ENCODE measurements at places on chromosomes 7 and 10. TPM values are rescaled to one million over a fixed set of nuclear protein-coding genes. Genes with fewer than 3 reads are reported as not detected.

DNA sequence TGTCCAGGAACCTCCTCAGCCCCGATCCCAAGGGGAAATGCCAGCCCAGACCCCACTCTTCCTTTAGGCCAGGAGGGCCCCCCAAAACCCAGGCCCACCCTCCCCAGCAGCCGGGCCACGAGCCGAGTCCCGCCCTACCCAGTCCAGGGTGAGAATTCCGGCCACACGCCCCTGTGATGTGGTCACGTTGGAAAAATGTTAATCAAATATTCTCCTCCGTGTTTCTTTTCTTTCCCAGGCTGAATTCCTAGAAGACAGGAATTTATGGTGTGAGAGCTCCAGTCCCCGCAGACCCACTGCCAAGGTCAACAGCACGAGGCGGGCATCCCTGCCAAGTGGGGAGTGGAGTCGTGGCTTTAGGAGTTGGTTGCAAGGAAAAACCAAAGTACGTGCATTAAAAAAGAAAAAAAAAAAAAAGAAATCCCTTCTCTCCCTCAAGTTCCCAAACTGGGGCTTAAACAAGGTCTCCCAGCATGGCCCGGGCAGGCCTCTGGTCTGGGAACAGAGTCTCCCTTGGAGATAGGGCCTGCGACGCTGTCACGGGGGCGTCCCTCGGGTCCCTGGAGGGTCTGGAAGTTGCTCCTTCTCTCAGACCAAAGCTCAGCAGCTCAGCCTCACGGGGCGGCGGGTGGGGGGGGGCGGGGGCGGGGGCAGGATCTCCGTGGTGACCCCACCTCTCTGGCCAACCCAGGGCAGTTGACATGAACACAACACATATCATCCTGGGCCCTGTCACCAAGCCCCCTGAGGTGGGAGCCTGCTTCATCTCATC is 28.1 kb upstream of the ELN start:
- H3K27ac ChIP-seq = peak overlapping the region; percentile 62
- H3K4me3 ChIP-seq = no peak overlapping the region
- H3K4me1 ChIP-seq = peaks cover 21% of the 10 kb centered on the region
- no peak for DNase-seq
- H3K36me3 ChIP-seq = no peaks in the 10 kb centered on the region

GRCh38 chr7:50397971-50398324 is 52.2 kb downstream of the FIGNL1 start:
- H3K27ac ChIP-seq = no peak overlapping the region
- H3K27me3 ChIP-seq = peaks cover 22% of the 10 kb centered on the region
- no peak for DNase-seq

- peak overlapping the region; percentile 62 for H3K27ac ChIP-seq
- no peak for DNase-seq
- peaks cover 13% of the 10 kb centered on the region for H3K27me3 ChIP-seq
- peaks cover 64% of the 10 kb centered on the region for H3K4me1 ChIP-seq
- H3K4me3 ChIP-seq = peak overlapping the region; percentile 29
Observed at GRCh38 chr7:151010307-151011096, 13.8 kb downstream of the ATG9B start.

- H3K4me3 ChIP-seq = peak overlapping the region; percentile 17
- no peaks in the 10 kb centered on the region for H3K36me3 ChIP-seq
Observed at GRCh38 chr10:69866688-69867461, 65.2 kb downstream of the COL13A1 start.

- DNase-seq = no peak
- H3K36me3 ChIP-seq = no peaks in the 10 kb centered on the region
- no peaks in the 10 kb centered on the region for H3K4me1 ChIP-seq
- H3K4me3 ChIP-seq = no peak overlapping the region
- H3K27ac ChIP-seq = no peak overlapping the region
Observed at GRCh38 chr7:12504149-12504548, 66.4 kb upstream of the SCIN start.

GRCh38 chr7:15628876-15629275 is 57.6 kb downstream of the MEOX2 start:
- no peaks in the 10 kb centered on the region for H3K27me3 ChIP-seq
- no peaks in the 10 kb centered on the region for H3K36me3 ChIP-seq
- DNase-seq = no peak
- no peak overlapping the region for H3K4me3 ChIP-seq

DNA sequence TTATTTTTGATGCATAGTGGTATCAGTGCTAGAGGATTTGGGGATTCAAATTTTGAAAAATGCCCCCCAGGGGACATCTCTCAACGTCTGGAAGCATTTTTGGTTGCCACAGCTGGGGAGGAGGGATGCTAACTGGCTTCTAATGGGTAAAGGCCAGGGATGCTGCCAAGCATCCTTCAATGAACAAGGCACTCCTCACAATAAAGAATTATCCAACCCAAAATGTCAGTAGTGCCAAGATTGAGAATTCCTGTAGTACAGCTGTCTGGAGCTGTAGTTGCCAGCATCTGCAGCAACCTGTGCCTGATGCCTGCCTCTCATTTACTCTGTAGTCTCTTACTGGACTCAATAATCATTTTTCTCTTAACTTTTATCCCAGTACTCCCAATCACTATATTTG is 53.5 kb downstream of the SEPTIN7 start:
- H3K4me3 ChIP-seq = no peak overlapping the region
- no peak overlapping the region for H3K27ac ChIP-seq
- DNase-seq = no peak

GRCh38 chr7:123783820-123784219 is 35.0 kb upstream of the WASL start:
- no peaks in the 10 kb centered on the region for H3K27me3 ChIP-seq
- H3K27ac ChIP-seq = no peak overlapping the region
- H3K36me3 ChIP-seq = no peaks in the 10 kb centered on the region
- peaks cover 11% of the 10 kb centered on the region for H3K4me1 ChIP-seq
- H3K4me3 ChIP-seq = no peak overlapping the region

- H3K27me3 ChIP-seq = no peaks in the 10 kb centered on the region
- no peaks in the 10 kb centered on the region for H3K4me1 ChIP-seq
- no peak for DNase-seq
- no peak overlapping the region for H3K4me3 ChIP-seq
- no peak overlapping the region for H3K27ac ChIP-seq
Observed at GRCh38 chr7:87816389-87816788, 59.8 kb downstream of the SLC25A40 start.

GRCh38 chr7:158973440-158973839 is 117.1 kb downstream of the DYNC2I1 start:
- H3K27ac ChIP-seq = no peak overlapping the region
- H3K27me3 ChIP-seq = no peaks in the 10 kb centered on the region
- H3K4me1 ChIP-seq = peaks cover 7% of the 10 kb centered on the region
- H3K36me3 ChIP-seq = no peaks in the 10 kb centered on the region

DNA sequence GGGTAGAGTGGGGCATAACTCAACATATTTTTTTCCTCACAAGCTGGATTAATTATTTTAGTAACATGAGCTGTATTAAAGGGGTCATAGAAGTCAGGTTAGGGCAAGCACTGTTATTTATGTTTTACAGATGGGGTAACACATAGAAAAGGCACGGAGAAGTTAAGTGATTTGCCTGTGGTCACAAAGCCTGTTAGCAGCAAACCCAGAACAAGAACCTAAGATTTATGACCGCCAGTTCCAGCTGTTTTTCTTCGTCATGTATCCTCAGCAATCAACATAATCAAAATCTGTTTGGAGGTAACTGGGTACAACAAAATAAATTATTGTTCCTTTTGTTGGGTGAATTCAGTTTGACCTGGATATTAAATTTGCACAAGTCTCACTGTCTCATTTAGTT is 57.2 kb upstream of the BET1 start:
- no peaks in the 10 kb centered on the region for H3K4me1 ChIP-seq
- H3K27ac ChIP-seq = no peak overlapping the region
- H3K4me3 ChIP-seq = no peak overlapping the region
- no peak for DNase-seq
- no peaks in the 10 kb centered on the region for H3K36me3 ChIP-seq

- H3K36me3 ChIP-seq = no peaks in the 10 kb centered on the region
- H3K27ac ChIP-seq = no peak overlapping the region
- no peaks in the 10 kb centered on the region for H3K4me1 ChIP-seq
- no peak overlapping the region for H3K4me3 ChIP-seq
- H3K27me3 ChIP-seq = no peaks in the 10 kb centered on the region
- no peak for DNase-seq
Observed at GRCh38 chr10:75779276-75779675, 347.9 kb downstream of the LRMDA start.

GRCh38 chr7:134565643-134566136 is 16.8 kb downstream of the AKR1B15 start:
- no peaks in the 10 kb centered on the region for H3K4me1 ChIP-seq
- no peak for DNase-seq
- no peaks in the 10 kb centered on the region for H3K36me3 ChIP-seq
- no peaks in the 10 kb centered on the region for H3K27me3 ChIP-seq

DNA sequence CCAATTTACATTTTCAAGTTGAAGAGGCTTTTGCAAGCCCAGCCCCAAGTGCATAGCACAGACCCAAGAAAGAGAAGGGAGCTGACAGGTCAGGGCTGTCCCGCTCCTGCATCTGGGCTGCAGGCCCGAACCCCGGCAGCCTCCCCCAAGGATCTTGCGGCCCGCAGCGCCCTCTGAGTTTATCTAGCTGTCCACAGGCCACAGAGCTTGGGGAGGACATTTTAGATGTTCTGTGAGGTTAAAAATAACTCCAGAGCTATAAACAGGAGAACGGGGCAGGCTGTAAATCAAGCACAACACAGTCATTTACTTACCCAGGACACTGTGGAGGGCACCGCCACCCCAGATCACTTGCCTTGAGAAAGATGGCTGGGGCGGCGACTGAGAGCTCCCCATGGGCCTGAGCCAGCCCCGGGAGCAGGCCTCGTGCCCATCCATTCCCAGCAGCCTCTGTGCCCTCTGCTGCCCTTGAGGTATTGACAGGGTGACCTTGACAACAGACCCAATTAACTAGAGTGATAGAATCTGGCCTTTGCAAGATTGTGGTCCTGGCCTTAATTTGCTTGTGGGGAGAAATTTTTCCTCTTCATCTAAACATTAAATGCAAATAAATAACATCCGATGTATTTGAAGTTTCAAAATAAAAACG is 563.0 kb downstream of the TCERG1L start:
- H3K27ac ChIP-seq = no peak overlapping the region
- no peaks in the 10 kb centered on the region for H3K27me3 ChIP-seq
- H3K4me3 ChIP-seq = no peak overlapping the region

- no peak overlapping the region for H3K4me3 ChIP-seq
- H3K27me3 ChIP-seq = no peaks in the 10 kb centered on the region
- no peak for DNase-seq
- no peak overlapping the region for H3K27ac ChIP-seq
- H3K4me1 ChIP-seq = peaks cover 3% of the 10 kb centered on the region
- H3K36me3 ChIP-seq = peaks cover 5% of the 10 kb centered on the region
Observed at GRCh38 chr7:16778476-16778875, 24.9 kb downstream of the TSPAN13 start.

GRCh38 chr7:25994433-25994994 is 157.5 kb upstream of the NFE2L3 start:
- H3K4me3 ChIP-seq = no peak overlapping the region
- H3K4me1 ChIP-seq = no peaks in the 10 kb centered on the region
- H3K36me3 ChIP-seq = no peaks in the 10 kb centered on the region
- H3K27ac ChIP-seq = no peak overlapping the region
- DNase-seq = no peak
- H3K27me3 ChIP-seq = no peaks in the 10 kb centered on the region

DNA sequence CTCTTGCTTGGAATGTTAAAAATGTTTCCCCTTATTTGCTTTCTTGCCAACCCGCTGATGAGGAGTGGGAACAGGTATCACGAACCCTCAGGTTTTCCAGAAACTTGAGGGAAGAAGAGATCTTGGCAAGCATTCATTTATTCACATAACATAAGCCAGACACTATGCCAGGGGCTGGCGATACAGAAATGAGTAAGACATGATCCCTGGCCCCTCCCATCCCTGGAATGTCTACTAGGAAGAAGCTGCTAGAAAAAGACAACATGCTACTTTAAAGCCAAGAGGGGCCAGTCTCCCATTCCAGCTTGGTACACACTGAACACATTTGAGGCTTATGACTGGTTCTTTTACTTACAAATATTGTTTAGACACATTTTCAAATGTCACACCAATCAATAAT is 26.4 kb downstream of the SLC35B4 start:
- no peaks in the 10 kb centered on the region for H3K27me3 ChIP-seq
- no peaks in the 10 kb centered on the region for H3K4me1 ChIP-seq
- H3K4me3 ChIP-seq = no peak overlapping the region
- H3K27ac ChIP-seq = no peak overlapping the region

DNA sequence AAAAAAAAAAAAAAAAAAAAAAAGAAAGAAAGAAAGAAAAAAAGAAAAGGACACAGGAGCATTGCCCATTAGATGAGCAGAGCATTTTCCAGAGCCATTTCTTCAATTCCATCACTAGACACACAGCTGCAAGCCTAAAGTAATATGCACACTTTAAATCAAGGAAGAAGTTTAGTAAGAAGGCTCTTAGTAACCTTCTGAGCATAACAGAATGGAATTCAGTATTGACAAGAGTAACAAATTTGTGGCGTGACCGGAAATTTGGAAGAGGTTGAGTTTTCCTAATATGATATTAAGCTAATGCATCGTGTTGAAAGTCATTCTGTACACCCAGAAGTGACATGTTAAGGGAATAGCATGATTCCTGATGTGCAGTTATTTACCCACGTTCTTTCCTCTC is 35.3 kb downstream of the SMURF1 start:
- H3K4me1 ChIP-seq = peaks cover 44% of the 10 kb centered on the region
- H3K27ac ChIP-seq = peak overlapping the region; percentile 47
- no peak for DNase-seq
- H3K36me3 ChIP-seq = no peaks in the 10 kb centered on the region
- no peaks in the 10 kb centered on the region for H3K27me3 ChIP-seq
- no peak overlapping the region for H3K4me3 ChIP-seq

DNA sequence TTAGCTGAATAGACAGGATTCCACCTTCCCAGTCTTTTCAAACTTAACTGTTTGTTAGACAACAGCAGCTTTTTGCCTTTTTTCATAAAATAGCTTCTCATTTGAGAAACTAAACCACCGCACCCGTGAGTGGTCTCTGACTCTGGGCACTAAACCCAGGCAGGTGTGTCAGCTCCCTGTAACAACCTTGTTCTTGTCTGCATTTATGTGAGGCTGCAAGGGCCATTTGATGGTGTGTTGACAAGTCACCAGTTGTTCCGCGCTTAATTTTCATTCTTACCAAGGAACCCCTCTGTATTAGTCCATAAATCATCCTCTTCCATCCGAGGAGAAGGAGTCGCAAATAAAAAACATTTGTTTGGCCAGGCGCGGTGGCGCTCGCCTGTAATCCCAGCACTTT is 1.5 kb downstream of the STOX1 start:
- H3K4me1 ChIP-seq = peaks cover 7% of the 10 kb centered on the region
- no peak overlapping the region for H3K27ac ChIP-seq
- H3K36me3 ChIP-seq = no peaks in the 10 kb centered on the region
- H3K4me3 ChIP-seq = no peak overlapping the region
- H3K27me3 ChIP-seq = no peaks in the 10 kb centered on the region
- no peak for DNase-seq

HELLS gene
- total RNA-seq = 2.7 TPM

YAE1 gene
- total RNA-seq = 18.1 TPM

CLCN1 gene
- not detected for total RNA-seq

HOGA1 gene
- total RNA-seq = 1.1 TPM

ST8SIA6 gene
- 12.5 TPM for total RNA-seq

MYL10 gene
- not detected for total RNA-seq

PTPRN2 gene
- 6.8 TPM for total RNA-seq

ITGA8 gene
- 23.4 TPM for total RNA-seq

AP5Z1 gene
- total RNA-seq = 50.4 TPM

NUDCD3 gene
- total RNA-seq = 87.6 TPM

KCP gene
- 1.3 TPM for total RNA-seq

All from lower lobe of right lung (tissue), 2 donors.